T-helper 9 cell (primary cell): ENCODE measurements at places on chromosomes 3 and 15.

DNA sequence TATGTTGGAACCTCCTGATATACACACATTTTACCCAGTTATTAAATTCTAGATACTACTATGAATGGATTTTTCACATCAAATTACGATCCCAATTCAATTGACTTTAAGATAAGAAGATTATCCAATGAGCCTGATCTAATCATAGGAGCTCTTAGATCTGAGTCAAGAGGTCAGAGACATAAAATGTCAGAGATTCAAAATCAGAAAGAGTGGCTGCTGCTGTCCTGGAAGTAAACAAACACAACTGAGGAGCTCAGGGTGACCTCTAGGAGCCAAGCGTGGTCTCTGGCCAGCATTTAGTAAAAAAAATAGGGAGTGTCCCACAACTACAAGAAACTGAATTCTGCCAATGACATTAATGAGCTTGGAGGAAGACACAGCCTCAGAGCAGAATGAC lies 557.1 kb upstream of the CBLB start:
- no peak for DNase-seq

GRCh38 chr15:66459818-66460615 lies 37.5 kb downstream of the SNAPC5 start:
- DNase-seq: no peak

GRCh38 chr3:177338697-177339219 lies 141.5 kb upstream of the TBL1XR1 start:
- no peak for DNase-seq

- DNase-seq: no peak
Measured at GRCh38 chr3:42906848-42907183, 874 bp downstream of the ZNF662 start.

DNA sequence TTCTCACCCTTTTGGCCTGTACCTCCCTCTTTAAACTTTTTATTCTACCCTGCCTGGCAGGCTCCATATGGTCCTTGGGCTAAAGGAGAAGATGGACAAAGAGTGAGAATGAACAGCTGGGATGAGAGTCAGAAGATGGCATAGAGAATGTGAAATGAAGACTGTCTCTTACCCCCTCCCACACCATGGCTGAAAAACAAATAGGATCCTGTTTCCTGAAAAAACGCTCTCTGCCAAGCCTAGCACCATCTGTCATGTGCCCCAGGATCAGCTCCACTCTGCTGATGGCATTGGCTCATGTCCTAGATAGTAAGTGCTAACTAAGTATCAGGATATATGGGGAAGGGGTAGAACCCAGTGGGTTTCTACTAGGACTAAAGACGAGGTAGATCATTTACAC lies 238.6 kb downstream of the MEX3B start:
- no peak for DNase-seq

- DNase-seq: no peak
Measured at GRCh38 chr15:95897651-95898050, 432.8 kb upstream of the NR2F2 start.

GRCh38 chr3:66083784-66084213 lies 45.1 kb upstream of the MAGI1 start:
- DNase-seq: no peak

DNA sequence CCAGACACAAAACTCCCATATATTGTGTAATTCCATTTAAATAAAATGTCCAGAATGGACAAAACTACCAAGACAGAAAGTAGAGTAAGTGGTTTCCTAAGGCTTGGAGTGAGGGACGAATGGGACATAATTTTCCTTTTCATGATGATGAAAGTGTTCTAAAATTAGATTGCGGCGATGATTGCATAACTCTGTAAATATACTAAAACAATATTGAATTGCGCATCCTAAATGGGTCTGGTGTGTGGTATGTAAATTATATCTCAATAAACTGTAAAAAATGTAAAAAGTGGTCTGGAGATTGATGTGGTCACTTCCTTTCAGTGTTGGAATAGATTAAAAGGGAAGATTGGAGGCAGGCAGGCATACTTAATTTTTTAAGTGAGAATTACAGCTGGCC lies 105.9 kb upstream of the KCNAB1 start:
- DNase-seq: no peak

GRCh38 chr3:51686056-51686455 lies 15.0 kb downstream of the TEX264 start:
- no peak for DNase-seq

DNA sequence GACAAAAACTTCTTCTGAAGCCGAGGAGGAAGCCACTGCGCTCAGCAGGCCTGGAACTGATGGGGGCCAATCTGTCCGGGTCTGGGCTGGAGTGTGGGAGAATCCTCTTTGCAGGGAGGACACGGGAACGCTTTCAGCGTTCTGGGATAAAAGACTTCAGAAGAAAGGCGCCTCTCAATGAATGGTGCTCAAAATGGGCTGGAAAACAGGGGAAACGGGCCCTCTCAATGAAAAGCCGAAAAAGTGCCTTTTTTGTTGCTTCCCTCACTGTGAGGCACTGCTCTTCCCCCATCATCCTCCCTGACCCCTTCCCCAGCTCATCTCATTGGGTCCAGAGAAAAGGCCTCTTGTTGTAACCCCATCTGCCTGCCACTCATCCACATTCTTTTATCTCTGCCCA lies 119.5 kb upstream of the LRIG1 start:
- no peak for DNase-seq

DNA sequence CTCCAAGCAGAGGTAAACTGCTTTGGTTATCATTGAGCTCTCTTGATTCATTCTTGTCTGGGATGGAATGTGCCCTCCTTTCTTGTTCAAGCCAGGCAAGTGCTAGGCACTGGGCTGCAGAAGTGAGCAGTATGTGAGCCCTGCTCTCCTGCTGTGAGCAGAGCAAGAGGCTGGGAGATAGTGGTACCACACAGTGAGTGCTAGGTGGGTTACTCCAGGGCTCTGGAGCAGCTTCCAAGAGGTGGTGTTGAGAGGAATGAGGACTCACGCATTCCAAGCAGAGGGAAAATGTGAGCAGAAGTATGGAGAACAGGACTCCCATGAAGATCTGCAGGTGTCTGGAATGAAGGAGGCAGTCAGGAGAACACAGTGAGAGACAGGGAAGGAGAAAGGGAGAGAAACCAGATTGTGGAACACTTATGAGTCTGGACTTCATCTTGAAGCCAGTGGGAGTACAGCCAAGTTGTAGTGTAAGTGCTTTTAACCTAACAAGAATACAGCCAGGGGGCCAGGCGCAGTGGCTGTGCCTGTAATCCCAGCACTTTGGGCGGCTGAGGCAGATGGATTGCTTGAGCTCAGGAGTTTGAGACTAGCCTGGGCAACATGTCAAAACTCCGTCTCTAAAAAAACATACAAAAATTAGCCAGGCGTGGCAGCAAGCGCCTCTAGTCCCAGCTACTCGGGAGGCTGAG lies 199.9 kb upstream of the CTDSPL start:
- DNase-seq: no peak

DNA sequence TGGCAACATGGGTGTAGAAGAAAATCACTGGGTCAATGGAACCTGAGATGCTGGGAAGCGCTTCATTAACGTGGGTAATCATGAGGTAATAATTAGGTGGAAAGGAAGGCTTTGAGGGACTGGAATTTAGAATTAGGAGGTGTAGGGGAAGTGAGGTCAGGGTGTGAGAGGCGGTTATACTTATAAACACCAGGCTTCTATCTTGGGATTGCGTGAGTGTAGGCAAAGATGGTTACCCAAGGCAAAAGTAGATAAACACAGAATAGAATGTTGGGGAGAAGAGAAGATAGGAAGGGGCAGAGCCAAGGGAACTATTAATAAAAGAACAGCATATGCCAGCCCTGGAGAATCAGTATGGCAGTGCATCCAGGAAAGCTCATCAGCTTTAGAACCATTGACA lies 3.3 kb upstream of the AQP9 start:
- no peak for DNase-seq

DNA sequence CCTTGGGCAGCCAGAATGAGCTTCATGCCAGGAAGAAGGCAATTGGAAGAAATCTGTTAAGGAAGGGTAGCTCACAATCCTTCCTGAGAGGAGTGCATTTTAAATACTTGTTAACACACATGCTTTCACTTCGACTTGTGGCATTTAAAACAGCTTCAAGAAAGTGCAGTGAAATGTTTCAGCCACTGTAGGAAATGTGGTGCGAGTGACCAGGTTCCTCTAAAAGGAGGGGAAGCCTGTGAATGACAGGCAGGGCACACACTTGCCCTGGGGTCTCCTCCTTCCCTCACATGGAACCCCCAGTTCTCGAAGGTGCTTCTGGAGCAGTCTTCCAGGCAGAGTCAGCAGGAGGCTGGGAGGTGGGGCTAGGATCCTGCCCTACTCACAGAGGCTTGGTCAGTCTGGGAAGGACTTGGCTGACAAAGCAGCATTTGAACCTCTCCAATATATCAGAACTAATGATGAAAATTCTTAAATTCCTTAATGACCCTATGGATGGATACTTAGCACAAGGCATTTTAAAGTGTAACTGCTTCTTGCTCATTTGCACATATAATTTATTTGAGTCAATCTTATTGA lies 358.6 kb downstream of the CHST2 start:
- no peak for DNase-seq

DNA sequence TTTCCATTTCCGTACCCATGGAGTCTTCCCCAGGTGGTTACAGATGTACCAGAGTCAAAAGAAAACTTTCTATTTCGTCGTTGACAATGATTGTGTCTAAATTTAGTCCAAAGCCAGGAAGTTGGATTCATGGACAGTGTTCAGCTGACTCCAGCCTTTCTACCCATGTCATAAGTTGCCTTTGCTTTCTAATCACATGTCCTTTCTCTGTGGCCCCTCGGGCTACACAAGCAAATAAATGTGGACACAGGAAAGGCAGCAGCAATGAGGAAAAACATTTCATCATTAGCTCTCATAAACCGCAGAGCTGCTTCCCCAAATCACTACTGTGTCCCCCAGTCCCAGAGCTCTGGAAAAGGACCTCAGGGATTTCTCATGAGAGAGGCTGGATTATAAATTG lies 82.0 kb downstream of the USF3 start:
- DNase-seq: no peak

DNA sequence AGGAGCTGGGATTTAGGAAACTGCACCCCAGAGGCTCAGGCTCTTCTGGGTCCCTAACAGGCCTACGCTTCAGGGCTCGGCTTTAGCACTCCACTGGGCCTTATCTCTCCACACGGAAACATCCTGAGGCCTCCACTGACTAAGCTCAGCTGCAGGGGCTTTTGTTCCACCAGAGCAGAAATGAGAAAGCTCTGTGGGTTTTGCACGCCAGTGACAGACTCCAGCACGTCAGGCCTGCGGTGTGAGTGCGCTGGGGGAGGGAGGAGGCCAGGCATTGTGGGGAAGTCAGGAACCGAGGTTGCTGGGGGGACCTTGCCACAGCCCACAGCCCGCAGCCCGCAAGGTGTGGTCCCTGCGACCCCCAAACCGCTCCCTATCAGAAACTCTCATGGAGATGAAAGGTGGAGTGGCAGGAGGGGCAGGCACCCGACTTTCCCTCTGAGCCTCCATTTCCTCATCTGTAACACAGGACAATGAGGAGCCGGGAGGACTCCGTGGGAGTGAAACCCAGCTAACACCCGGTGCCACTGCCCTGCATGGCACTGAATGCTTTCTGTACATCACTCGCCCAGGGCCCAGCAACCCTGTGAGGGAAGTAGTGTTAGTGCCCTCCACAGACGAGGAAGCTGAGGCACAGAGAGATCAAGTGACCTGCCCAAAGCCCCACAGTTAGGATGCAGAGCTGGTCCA lies 106.5 kb downstream of the TPRA1 start:
- no peak for DNase-seq

- DNase-seq: no peak
Measured at GRCh38 chr3:50512131-50512530, 8.7 kb upstream of the CACNA2D2 start.

DNA sequence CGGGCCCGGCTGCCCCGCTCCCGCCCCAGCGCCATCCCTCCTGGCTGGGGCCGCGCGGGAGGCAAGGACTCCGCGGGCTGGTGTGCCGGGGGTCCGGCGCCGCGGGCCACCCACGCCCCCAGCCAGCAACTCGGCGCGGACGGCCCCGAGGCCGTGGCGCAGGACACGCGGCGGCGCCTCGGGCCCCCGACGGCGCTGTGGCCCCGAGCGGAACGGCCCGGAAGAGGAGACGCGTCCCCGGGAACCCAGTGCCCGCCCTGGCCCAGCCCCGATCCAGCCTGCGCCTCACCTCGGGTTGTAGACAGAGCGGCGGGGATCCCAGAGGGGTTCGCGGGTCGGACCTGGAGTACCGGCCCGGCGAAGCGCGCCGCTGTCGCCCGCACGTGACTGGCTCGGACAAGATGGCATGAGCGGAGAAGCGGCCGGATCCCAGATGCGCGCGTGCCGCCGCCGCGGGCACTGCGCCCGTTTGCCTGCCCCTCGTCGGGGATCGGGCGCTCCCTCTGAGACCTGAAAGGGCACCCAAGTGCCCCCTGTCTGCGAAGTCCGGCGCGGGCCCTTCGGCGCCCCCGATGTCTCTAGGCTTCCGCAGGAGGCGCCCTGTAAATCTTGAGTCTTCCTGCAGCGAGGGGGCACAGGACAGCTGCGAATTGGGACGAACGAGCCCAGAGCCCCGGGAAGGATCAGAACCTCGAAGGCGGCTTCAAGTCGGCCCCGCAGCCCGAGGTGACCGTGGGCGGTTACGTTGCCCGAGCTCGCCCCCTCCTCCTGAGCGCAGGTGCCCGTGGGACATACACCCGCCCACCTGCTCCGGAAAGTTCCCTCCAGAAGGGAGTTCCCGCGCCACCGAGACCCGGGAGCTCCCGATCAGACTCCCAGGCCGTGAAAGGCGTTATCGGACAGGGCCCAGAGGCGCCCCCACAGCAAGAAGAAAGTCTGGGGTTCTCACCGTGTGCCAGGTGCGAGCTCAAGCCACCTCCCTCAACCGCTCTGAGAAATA lies 598 bp upstream of the SFMBT1 start:
- DNase-seq: peak; percentile 54

DNA sequence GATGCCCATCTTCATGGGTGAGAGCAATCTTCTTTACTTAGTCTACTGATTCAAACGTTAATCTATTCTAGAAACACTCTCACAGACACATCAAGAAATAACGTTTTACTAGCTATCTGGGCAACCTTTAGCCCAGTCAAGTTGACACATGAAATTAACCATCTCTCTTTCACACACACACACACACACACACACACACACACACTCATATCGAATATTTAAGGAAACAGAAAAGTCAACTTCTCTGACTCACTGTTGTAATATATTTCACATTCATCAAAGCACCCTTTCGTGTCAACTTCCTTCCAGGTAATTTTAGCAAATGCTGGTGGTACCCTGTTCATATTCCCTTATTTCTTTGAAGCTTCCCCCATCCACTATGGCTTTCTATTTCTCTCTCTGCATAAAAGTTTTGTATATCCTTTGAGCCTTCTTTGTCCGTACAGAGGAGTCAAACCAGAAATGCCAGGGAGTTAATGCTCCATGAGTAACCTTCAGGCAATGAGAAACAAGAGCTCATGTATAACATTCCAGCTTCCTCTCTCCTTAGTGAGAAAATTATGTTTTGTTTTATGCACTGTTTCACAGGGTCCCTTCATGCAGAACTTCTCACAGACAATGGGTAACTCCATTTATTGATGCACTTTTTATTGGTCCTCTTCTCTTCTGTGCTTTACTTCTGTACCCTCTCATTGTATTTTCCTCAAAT lies 335.5 kb upstream of the CBLB start:
- no peak for DNase-seq

GRCh38 chr15:51889486-51889885 lies 60.0 kb downstream of the TMOD3 start:
- DNase-seq: no peak
